Osteocyte (in vitro differentiated cells): ENCODE measurements at places on chromosomes 11 and 22. TPM values are rescaled to one million over a fixed set of nuclear protein-coding genes. Genes with fewer than 3 reads are reported as not detected.

Gene MYBPC3
- total RNA-seq = not detected in 2 replicates

DNA sequence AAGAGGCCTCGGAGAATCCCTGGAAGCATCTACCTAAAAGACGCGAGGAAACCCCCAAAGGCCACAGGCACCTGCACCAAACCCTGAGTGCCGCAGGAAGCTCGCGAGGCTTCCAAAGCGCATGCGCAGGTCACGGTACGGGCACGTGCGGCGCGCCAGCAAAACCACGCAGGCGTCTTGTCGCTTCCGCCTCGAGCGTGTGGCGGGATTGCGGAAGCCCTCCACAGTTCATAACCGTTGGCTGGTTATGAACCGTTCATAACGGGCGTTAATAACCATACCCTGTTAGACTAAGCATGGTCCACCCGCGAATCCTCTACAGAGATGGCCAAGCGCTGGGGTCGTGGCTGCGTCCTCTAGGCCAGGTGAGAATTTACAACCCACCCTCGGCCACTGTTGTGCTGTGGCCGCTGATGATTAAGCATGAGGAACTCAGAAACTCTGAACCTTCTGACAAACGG, 46.4 kb downstream of the MORC2 start:
- no peak overlapping the region for H3K27ac ChIP-seq
- H3K4me3 ChIP-seq = no peak overlapping the region
- H3K4me1 ChIP-seq = peaks cover 9% of the 10 kb centered on the region
- DNase-seq = peak; percentile 81

- peaks cover 3% of the 10 kb centered on the region for H3K27me3 ChIP-seq
- H3K36me3 ChIP-seq = no peaks in the 10 kb centered on the region
- no peak overlapping the region for H3K27ac ChIP-seq
Measured at GRCh38 chr11:107916671-107917241, 11.5 kb upstream of the RAB39A start.

DNA sequence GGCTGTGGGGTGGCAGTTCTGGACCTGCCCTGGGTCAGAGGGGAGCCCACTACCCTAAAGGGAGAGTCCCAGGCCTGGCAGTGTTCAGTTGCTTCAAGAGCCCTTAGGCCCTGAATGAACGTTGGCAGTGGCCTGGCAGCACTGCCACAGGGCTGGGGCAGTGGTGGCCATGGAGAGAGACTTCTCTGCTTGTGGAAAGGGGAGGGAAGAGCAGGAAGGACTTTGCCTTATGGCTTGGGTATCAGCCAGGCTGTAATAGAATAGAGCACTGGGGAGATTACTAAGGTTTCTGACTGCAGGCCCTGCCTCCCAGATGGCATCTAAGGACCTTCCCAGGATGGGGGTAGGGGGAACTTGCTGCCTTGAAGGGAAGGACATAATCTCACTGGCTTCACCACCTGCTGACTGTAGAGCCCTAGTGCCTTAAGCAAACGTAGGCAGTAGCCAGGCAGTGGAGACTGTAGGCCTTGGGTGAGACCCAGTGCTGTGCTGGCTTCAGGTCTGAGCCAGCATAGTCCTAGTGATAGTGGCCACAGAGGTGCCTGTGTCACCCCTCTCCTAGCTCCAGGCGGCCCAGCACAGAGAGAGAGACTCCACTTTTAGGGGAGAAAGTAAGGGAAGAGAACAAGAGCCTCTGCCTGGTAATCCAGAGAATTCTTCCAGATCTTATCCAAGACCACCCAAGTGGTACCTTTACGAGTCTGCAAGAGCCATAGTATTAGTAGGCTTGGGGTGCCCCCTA, 27.6 kb downstream of the PLA2G6 start:
- peaks cover 4% of the 10 kb centered on the region for H3K27me3 ChIP-seq
- DNase-seq = no peak
- H3K36me3 ChIP-seq = peaks cover 16% of the 10 kb centered on the region
- no peak overlapping the region for H3K27ac ChIP-seq
- H3K4me3 ChIP-seq = no peak overlapping the region
- H3K4me1 ChIP-seq = peaks cover 1% of the 10 kb centered on the region

GRCh38 chr11:96707273-96707672, 317.5 kb downstream of the JRKL start:
- no peaks in the 10 kb centered on the region for H3K4me1 ChIP-seq
- H3K4me3 ChIP-seq = no peak overlapping the region
- no peak overlapping the region for H3K27ac ChIP-seq
- DNase-seq = no peak
- no peaks in the 10 kb centered on the region for H3K36me3 ChIP-seq
